ENCODE measurements at places on chromosomes 3 and 15.

- DNase-seq: no peak
Measured at GRCh38 chr3:98754483-98754882, 8.7 kb upstream of the ST3GAL6 start.

- DNase-seq: no peak
Measured at GRCh38 chr15:96296264-96296663, 34.2 kb upstream of the NR2F2 start.

DNA sequence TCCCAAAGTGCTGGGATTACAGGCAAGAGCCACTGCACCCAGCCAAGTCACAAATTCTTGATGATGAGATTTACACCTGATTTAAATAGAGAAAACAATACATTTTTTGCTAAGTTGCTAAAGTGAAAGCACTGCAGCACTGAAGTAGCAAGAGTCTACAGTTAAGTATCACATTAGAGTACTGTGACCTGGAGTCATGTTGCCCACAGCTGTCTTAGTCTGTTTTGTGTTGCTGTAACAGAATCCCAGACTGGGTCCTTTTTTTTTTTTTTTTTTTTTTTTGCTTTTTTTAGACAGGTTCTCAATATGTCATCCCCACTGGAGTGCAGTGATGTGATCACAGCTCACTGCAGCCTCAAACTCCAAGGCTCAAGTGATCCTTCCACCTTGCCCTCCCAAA lies 23.2 kb upstream of the GNB4 start:
- no peak for DNase-seq

GRCh38 chr15:63928185-63928842 lies 94.6 kb upstream of the HERC1 start:
- DNase-seq: no peak

- DNase-seq: no peak
Measured at GRCh38 chr3:55588146-55588765, 101.2 kb upstream of the WNT5A start.

GRCh38 chr3:136008732-136009470 lies 43.4 kb downstream of the PPP2R3A start:
- DNase-seq: no peak
